Stimulated activated naive B cell treated with anti-CD40 and anti-IgM and Interleukin-4, amounts not matched to agents 10 μg/mL and 1 μg/mL and 100 μg/mL, for 72 hours (primary cell): ENCODE measurements at places on chromosomes 6 and 20.
A peak's percentile ranks its signal among the peaks of the same experiment; 100 is the strongest.

DNA sequence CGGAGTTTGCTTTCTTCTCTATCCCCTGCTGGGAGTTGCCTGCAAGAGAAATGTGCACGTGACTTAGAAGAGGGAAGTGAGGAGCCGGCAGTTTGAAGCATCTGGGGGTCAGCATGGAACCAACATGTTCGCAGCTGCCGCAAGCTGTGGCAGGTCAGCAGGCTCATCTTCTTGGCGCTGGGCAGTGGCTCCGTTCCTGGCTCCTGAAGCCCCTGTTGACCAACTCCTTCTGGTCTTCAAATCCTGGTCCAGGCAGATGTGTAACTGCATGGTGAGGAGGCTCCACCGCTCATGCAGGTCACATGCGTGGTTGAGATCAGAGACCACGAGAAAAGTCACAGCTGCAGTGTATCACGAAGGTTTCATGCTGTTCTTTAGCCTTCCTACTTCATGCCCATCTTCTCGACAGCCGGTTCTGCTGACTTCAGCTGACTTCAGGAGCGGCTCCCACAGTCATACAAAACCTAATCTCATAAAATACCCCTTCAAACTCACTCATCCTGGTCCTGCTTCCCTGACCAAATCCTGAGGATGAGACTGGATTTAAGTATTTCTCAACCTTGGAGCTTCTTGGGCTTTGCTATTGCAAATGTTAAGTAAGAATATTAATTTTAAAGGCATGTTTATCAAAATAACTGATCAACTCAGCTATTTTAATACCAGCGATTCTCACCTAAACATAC is 44.9 kb upstream of the BCAS1 start:
- peaks cover 18% of the 10 kb centered on the region for H3K27me3 ChIP-seq
- H3K4me3 ChIP-seq = no peak overlapping the region
- no peak for DNase-seq
- no peak overlapping the region for H3K27ac ChIP-seq

DNA sequence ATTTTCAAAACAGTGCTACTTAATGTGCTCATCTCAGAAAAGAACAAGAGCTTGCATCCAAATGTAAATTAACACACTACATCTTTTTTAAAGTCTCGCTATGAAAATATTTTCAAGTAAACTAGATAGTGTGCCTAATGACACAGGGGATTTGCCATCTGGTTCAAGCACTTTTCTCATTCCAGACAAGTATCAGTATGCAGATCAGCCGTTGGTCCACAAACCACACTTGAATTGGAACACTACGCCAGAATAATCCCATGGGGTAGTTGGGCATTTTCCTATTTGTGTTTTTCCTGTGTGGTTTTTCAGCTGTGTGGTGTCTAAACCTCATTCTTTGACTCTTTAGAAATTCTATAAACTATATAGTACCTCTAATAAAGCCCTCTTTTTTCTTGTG is 256.2 kb downstream of the EPHA7 start:
- no peak for DNase-seq
- H3K4me3 ChIP-seq = no peak overlapping the region
- H3K36me3 ChIP-seq = no peaks in the 10 kb centered on the region
- no peaks in the 10 kb centered on the region for H3K27me3 ChIP-seq
- H3K27ac ChIP-seq = no peak overlapping the region

DNA sequence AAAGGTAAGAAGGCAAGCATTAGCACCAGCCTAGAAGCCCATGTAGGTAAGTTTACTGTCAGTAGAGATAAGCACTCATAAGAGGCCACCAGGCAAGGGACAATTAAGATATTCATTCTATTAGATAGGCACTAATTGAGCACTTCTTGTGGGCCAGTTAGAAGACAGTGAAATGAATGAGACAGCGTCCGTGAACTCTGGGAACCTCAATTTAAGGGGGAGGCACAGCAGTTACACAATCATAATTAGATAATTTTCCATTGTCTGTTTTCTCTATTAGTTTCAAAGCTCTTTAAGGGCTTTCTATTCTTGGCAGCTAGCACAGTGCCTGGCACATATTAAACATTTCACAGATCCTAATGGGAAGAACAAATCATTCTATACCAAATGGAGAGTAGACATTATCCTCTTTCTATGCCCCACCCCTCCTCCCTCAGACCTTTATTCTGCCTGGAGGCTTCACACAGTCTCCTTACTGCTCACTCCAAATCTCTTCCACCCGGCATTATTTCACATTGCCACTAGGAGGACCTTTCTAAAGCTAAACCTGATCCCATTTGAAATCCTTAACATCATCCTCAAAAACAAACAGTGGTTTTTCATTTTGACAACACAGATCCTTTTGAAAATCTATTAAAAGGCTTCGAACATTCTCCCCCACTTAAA is 529.6 kb downstream of the ADGRB3 start:
- no peak for DNase-seq
- H3K27ac ChIP-seq = no peak overlapping the region
- H3K4me1 ChIP-seq = no peaks in the 10 kb centered on the region
- H3K36me3 ChIP-seq = no peaks in the 10 kb centered on the region
- no peak overlapping the region for H3K4me3 ChIP-seq
- H3K27me3 ChIP-seq = no peaks in the 10 kb centered on the region

GRCh38 chr20:15902493-15902892 is 670.8 kb downstream of the KIF16B start:
- no peak for DNase-seq
- H3K36me3 ChIP-seq = peaks cover 49% of the 10 kb centered on the region
- H3K4me1 ChIP-seq = peaks cover 20% of the 10 kb centered on the region
- peak overlapping the region; percentile 81 for H3K27ac ChIP-seq
- no peaks in the 10 kb centered on the region for H3K27me3 ChIP-seq

DNA sequence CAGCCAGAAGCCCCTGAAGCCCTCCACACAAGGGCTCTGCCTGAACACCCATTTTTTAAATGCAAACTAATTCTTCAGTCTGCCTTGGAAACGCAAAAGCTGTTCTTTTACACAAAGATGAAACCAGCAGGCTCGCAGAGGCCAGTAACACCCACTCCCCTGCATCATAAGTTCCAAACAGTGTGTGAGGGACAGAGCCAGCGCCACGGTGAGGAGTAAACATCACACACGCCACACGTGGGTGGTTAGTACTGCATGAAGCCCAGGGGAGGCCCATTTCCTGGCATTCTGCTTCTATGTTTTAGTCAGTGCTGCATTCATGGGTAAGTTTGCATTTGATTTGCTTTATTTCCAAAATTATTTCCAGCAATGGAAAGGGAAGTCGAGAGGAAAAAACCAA is 217.7 kb upstream of the RIN2 start:
- no peak overlapping the region for H3K4me3 ChIP-seq
- H3K27ac ChIP-seq = no peak overlapping the region
- no peaks in the 10 kb centered on the region for H3K4me1 ChIP-seq
- peak; percentile 8 for DNase-seq

DNA sequence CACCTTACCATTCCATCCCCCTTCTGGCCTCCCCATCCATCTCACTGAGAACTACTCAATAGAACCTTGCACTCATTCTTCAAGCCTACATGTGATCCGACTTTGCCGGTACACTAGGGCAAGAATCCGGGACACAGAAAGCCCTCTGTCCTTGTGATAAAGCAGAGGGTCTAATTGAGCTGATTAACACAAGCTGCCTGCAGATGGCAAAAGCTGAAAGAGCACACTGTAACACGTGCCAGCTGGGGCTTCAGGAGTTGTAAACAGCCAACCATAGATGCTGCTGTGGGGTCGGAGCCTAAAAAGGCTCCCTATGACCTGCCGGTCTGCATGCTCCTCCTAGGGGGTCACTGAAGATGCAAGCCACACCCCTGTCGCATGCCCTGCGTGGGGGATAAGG is 124.1 kb downstream of the RNF144B start:
- no peaks in the 10 kb centered on the region for H3K36me3 ChIP-seq
- no peak overlapping the region for H3K4me3 ChIP-seq
- H3K4me1 ChIP-seq = peaks cover 41% of the 10 kb centered on the region
- no peak for DNase-seq
- no peak overlapping the region for H3K27ac ChIP-seq
- H3K27me3 ChIP-seq = no peaks in the 10 kb centered on the region

DNA sequence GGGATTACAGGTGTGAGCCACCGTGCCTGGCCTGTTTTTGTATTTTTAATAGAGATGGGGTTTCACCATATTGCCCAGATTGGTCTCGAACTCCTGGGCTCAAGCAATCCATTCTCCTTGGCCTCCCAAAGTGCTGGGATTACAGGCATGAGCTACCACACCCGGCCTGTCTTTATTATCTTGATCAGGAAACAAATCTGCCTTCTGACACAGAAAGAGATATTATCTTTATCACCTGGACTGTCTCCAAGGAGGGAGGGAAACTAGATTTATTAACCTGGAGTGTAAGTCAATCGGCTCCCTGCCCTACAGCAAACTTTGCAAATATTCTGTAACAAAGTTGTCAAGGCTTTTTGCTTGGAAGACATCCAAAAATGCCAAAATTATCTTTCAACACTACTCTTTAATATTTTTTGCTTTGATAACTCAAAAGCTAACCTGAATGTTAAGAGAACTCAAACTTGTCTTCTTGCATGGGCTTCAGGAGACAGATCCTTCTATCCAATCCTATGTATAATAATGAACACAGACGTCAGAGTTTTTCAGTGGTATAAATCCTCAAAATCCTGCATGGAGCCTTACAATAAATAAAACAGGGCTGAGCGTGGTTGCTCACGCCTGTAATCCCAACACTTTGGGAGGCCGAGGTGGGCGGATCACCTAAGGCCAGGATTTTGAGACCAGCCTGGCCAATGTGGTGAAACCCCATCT is 85.0 kb upstream of the LOC128125822 start:
- H3K27ac ChIP-seq = no peak overlapping the region
- no peak overlapping the region for H3K4me3 ChIP-seq
- H3K4me1 ChIP-seq = no peaks in the 10 kb centered on the region

DNA sequence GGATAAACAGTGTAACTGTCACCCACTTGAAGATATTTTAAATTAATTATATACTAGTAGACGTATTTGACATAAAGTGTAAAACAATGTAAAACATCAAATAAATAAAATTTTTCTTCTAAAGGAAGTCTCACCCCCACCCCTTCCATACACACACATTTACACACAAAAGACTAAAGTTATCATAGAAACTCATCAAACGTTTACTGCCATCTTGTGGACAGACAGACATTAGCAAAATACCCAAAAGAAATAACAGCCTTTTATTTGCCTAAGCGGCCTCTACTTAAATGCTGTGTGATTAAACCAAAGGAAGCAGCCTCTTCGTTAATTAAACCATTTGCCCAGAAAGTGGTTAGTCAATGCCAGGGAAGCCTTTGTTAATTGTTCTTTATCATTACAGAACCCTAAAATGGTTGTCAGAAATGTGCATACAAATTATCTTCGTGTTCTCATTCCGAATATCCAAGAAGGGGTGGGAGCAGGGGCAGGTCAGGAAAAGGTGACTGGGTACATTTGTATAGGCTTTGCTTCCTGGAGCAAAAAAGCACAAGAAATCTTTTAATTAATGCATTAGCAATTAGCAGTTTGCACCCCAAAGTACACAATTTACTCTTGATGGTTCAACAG is 176.2 kb upstream of the SASH1 start:
- no peak overlapping the region for H3K4me3 ChIP-seq
- H3K36me3 ChIP-seq = no peaks in the 10 kb centered on the region
- DNase-seq = no peak

DNA sequence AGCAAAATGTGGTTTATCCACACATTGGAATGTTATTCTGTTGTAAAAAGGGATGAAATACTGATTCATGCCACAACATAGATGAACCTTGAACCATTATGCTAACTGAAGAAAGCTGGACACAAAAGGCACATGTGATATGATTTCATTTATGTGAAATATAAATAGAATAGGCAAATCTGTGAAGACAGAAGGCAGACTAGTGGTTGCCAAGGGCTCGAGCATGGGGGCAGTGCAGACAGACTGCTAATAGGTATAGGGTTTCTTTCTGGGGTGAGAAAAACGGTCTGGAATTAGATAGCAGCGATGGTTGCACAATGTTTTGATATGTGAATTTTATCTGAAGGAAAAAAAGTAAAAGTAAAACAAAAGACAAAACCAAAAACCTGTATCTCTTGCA is 54.6 kb upstream of the FNDC1 start:
- peak overlapping the region; percentile 81 for H3K27ac ChIP-seq
- DNase-seq = no peak
- H3K4me3 ChIP-seq = no peak overlapping the region
- no peaks in the 10 kb centered on the region for H3K27me3 ChIP-seq

DNA sequence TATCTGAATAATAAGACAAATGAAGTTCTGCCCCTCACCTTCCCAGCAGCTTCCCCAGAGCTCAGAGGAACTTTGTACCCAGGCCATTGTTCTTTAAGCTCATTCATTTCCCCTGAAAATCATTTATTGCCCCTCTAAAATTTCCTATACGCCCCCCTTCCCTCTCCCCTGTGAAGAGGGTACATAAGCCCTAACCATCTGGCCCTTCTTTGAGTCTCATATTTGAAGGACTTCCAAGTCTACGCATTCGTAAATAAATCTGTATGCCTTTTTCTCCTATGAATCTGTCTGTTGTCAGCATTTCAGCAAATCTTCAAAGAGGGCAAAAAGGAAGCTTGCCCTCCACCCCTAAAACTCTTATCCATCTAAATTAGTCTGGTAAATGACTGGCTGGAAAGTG is 73.1 kb upstream of the DST start:
- H3K36me3 ChIP-seq = no peaks in the 10 kb centered on the region
- no peak overlapping the region for H3K27ac ChIP-seq
- no peaks in the 10 kb centered on the region for H3K4me1 ChIP-seq
- H3K27me3 ChIP-seq = peaks cover 5% of the 10 kb centered on the region
- H3K4me3 ChIP-seq = no peak overlapping the region

DNA sequence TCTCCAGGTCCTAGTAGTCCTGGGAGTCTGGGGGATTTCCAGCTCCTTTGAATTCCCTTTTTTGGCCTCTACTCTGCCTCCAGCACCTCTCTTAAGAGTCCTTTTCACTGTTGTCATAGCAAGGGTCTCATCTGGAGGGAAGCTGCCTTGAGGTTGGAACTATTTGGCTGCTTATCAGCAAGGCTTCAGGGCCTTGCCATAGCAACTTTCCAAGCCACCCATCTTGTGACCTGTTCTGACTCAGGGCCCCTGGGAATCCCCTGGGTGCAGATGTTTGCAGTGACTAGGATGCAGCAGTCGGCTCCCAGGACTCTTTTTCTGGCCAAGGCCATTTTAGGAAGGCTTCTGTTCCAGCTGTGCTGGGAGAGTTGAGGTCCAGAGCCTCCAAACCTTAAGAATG is 12.4 kb downstream of the PKIG start:
- peak; percentile 69 for DNase-seq
- H3K27ac ChIP-seq = peak overlapping the region; percentile 98
- peaks cover 42% of the 10 kb centered on the region for H3K36me3 ChIP-seq

DNA sequence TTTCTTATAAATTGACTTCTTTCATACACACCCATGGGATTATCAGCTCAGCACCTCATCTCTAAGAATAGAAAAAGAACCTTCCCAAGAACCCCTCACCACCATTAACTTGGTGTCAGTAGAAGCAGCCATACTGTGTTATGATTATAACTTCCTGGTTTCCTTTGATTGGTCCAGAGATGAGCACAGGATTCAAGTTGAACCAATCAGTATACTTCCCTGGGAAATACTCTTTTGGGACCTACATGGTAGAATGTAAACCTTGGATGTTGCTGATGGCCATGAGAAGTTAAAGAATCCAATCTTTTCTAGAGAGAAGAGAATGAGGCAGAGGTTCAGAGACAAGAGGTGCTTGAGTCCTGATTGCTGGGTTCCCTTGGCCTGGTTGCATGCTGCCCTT is 190.8 kb downstream of the BMP7 start:
- no peaks in the 10 kb centered on the region for H3K36me3 ChIP-seq
- peaks cover 14% of the 10 kb centered on the region for H3K27me3 ChIP-seq
- DNase-seq = no peak
